B cell (primary cell): ENCODE measurements at places on chromosomes 2 and 18. TPM values are rescaled to one million over a fixed set of nuclear protein-coding genes. Genes with fewer than 3 reads are reported as not detected.

- DNase-seq: peak; percentile 25
Observed at GRCh38 chr2:17166506-17166905, 351.7 kb downstream of the RAD51AP2 start.

- no peak for DNase-seq
Observed at GRCh38 chr2:203822240-203822639, 45.3 kb upstream of the CTLA4 start.

DNA sequence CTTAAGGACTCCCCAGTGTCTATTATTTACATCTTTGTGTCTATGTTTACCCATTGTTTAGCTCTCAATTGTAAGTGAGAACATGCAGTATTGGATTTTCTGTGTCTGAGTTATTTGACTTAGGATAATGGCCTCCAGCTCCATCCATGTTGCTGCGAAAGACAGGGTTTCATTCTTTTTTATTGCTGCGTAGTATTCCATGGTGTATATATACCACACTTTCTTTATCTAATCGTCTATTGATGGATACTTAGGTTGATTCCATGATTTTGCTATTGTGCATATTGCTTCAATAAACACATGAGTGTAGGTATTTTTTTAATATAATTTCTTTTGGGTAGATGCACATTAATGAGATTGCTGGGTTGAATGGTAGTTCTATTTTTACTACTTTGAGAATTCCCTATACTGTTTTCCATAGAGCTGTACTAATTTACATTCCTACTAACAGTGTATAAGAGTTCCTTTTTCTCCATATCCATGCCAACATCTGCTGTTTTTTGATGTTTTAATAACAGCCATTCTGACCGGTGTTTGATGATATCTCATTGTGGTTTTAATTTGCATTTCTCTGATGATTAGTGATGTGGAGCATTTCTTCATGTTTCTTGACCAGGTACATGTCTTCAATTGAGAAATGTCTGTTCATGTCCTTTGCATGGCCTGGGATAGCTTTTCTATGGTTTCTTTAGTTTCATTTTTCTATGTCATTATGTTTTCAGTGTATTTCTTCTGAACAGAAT lies 21.8 kb downstream of the MTCL1 start:
- no peak for DNase-seq

The ZRANB3 gene
- 2.4 TPM in 2 replicates for polyA plus RNA-seq

GRCh38 chr2:188291142-188291616 lies 495 bp upstream of the GULP1 start:
- no peak for DNase-seq

The ATP6V1C2 gene
- polyA plus RNA-seq: 0.23 and 0.54 TPM in 2 replicates

- DNase-seq: no peak
Observed at GRCh38 chr18:3851159-3851558, 401.2 kb downstream of the TGIF1 start.

DNA sequence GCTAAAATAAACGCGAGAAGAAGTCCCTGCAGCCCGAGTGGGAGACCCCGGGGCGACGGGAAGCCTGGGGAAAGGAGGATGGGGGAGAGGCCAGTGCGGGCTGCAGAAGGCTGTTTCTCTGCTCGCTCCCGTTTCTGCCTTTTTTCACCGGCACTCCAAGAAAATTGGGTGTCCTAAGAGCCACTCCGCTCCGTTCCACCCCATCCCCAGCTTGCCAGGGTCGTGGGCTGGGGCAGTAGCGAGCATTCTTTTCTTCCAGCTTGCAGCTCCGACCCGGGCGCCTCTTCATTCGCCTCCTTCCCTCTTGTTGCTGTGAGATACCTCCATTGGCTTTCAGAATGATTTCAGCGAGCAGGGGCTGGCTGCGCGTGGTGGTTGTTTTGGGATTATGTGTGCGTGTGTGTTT lies 1.1 kb downstream of the HOXD3 start:
- DNase-seq: peak; percentile 17

GRCh38 chr2:108029912-108030311 lies 43.6 kb downstream of the SLC5A7 start:
- no peak for DNase-seq

The HMSD gene
- 0.04 TPM in 1 of 2 replicates, not detected in the other for polyA plus RNA-seq

DNA sequence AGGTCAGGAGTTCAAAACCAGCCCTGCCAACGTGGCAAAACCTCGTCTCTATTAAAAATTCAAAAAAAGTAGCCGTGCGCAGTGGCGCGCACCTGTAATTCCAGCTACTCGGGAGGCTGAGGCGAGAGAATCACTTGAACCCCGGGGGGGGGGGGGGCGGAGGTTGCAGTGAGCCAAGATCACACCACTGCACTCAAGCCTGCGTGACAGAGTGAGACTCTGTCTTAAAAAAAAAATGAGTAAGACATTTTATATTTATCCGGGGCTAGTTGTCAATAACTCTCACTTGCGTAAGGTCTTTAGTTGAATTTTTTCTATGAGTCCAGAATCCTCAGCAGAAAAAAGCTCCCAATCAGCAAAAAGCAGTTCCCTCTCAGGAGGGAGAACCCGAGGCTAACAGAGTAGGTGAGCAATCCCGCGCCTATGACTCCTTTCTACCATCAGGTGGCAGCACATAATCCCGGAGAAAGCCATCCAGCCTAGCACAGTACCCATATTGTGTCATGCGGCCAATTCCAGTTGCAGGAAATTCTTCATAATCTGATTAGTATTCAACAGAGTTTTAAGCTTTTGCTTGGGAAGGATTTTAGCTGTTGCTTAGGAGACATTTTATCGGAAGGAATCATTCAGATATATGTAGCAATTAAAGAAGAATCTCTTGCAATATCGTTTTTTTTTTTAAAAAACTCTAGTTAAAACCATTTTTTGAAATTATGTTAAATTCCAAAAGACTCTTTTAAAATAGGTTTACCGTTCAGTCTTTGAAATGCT lies 11.9 kb upstream of the CRYGA start:
- peak; percentile 68 for DNase-seq

GRCh38 chr2:112055730-112056625 lies 909 bp downstream of the TMEM87B start:
- peak; percentile 63 for DNase-seq

The REG1B gene
- not detected in 2 replicates for polyA plus RNA-seq

The FSHR gene
- polyA plus RNA-seq: not detected in 2 replicates

The CAPN13 gene
- polyA plus RNA-seq: not detected in 2 replicates

The TMEM163 gene
- polyA plus RNA-seq: 0.65 and 2.6 TPM in 2 replicates

DNA sequence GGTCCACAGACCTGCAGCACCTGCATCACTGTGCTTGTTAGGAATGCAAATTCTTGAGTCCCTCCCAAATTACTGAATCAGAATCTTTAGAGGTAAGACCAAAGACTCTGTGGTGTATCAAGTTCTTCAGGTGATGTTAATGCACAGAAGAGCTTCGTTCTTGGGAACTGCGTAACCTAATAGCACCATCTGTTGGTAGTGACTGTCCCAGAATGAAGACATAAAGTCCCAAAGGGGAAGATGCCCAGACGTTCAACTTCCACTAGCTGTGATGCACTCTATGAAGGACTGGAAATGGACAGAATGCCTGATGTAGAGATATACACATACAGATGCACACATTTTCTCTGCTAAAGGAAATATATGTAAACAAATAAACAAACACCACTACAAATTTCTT lies 576.0 kb downstream of the LRP1B start:
- peak; percentile 44 for DNase-seq

DNA sequence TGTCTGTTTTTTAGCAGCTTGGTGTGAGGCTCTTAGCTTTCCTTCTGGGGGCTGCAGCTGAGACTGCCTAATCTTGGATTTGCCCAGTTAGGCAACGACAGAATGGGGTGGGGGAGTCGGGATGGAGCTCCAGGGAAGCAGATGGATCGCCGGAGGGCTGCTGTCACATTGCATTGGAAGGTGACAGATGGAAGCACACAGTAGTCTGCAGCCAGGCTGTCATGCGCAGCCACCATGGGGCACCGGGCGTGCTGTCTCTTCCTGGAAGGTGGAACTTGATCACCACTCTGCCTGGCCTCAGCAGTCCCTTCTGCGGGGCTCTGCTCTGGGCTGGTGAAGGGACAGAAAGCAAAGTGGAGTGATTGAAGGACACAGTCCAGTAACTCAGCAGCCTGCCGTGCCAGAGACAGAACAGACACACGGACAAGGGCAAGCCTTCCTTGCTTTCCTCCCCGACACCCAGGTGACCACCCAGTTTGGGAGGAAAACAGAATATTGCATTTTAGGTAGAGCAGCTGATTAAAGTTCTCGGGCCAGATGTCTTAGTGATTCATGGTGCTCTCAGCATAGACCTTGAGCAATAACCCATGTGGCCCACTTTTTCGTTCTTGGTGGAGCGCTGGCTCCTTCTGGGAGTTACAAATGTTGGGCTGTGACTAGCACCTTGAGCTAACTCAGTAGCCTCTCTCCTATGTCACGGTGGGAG lies 40.9 kb downstream of the RNF144A start:
- DNase-seq: no peak

The ENOSF1 gene
- 2.2 and 8.0 TPM in 2 replicates for polyA plus RNA-seq

- DNase-seq: no peak
Observed at GRCh38 chr18:74184875-74185274, 36.6 kb downstream of the TIMM21 start.

The COPS7B gene
- polyA plus RNA-seq: 48.6 and 70.8 TPM in 2 replicates

The MYO7B gene
- polyA plus RNA-seq: 3.6 and 68.2 TPM in 2 replicates

DNA sequence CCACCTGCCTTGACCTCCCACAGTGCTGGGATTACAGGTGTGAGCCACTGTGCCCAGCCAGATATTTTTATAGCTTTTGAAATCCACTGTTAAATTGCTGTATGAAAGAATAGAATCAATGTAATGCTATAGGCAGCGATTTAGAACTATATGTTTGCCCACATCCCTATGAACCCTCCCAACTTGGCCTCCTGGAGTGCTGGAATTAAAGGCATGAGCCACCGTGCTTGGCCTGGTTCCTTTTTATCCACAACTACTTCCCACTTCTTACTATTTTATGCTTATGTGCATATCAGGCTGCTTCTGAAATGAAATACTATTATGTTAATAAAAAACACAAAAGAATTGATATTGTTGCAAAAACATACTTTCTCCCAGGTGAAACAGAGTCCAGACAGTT lies 11.6 kb upstream of the PTPN2 start:
- no peak for DNase-seq

DNA sequence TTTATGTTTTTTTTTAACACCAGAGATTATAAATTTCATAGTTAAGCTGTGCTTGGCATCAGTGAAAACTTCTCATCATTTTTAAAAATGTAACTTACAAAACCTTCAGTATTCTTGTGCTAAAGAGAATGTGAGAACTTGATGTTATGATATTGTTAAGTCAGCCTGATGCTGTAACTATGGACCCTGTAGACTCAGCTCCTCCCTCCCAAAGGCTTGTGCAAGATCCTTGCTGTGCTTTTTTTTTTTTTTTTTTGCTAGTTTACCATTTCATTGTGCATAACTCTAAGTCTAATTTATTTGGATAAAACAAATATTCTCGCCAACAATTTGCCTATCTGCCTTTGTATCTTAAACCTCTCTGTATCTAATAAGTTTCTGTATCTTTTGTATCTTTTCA lies 12.9 kb upstream of the TFPI start:
- DNase-seq: no peak

GRCh38 chr2:46500801-46501200 lies 21.4 kb downstream of the TMEM247 start:
- no peak for DNase-seq

The GPR39 gene
- polyA plus RNA-seq: not detected in 2 replicates
